ENCODE measurements at places on chromosomes 2 and 18.
A peak's percentile ranks its signal among the peaks of the same experiment; 100 is the strongest.

- peak; percentile 31 for DNase-seq
Measured at GRCh38 chr2:105926960-105927678, 182.4 kb downstream of the NCK2 start.

GRCh38 chr2:28232295-28232694 is 160.4 kb upstream of the FOSL2 start:
- DNase-seq, result no peak

- DNase-seq, result no peak
Measured at GRCh38 chr2:124756048-124756447, 731.0 kb downstream of the CNTNAP5 start.

DNA sequence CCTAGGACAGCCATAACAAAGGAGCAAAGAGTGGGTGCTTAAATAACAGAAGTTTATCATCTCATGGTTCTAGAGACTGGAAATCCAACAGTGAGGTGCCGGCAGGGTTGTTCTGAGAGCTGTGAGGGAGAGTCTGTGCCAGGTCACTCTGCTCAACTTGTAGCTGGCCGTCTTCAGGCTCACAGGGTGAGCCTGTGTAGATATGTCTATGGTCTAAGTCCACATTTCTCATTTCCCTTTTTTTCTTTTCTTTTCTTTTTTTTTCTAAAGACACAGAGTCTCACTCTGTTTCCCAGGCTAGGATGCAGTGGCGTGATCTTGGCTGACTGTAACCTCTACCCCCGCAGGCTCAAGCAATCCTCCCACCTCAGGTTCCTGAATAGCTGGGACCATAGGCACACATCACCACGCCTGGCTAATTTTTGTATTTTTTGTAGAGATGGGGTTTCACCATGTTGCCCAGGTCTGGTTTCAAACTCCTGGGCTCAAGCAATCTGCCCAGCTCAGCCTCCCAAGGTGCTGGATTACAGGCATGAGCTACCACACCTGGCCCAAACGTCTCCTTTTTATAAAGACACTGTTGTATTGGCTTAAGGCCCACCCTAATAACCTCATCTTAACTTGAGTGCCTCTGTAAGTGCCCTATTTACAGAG is 142.2 kb downstream of the SP3 start:
- no peak for DNase-seq

DNA sequence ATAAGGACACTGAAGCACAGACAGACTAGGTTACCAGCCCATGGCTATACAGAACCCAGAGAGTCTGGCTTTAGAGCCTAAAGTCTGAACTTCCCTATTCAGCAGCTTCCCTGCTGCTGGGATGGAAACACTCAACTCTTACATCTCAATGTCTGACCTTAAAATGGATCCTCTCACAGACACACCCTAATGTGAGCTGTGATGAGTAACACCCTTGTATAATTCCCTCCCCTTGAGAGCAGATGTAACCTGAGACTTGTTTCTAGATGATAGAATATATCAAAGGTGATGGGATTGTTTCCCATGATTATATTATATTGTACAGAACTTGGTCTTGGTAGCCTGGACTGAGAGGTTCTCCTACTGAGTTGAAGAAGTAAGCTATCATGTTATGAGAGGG is 577.1 kb upstream of the KLHL29 start:
- DNase-seq, result no peak

DNA sequence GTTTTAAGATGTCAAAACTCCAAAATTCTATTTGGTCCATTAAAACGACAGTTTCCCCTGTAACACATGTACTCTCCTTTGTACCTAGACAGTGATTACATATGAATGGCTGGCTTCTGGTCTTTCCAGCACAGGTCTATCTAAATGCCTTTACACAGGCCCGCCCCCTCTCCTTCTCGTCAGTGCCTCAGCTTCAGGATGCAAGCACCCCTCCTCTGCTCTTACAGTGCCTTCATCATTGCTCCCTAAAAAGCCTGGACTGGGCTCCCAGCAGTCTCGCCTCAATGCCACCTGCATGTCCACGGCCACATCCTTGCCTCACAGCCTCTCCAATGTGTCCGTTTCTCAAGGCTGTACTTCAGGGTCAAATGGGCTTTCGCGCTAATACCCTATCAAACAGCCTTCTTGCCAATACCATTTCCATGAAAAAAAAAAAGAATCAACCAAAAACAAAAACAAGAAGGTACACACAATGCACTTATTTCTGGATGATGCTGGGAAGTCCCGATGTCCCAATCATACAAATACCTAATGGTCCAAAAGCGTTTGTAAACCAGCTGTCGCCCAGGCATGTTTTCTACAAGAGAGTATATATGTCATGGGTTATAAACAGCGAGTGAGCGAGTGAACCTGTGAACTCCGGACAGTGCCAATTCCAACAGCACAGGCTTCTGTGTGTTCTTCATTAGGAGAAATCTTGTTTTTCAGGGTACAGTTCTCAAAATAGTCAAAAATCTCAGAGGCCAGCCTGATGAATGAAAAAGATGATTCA is 77.2 kb downstream of the EIPR1 start:
- no peak for DNase-seq

DNA sequence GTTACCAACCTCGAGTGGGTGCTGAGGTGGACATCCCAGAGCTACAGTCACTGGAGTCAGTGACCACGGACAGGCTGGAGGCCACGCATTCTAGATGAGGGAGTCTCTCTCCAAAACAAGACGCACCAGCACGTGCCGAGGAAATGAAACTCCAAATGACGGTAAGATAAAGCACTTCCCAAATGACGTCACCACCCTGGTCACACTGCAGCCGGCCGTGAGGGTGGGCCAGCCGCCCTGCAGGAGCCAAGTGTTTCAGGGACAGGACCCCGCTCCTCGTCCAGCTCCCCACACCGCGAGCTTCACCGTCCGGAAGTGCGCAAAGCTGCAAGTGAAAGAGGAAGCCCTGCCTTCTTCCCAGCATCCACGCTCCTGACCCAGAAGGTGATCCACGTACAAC is 99.4 kb downstream of the ZNF516 start:
- DNase-seq, result no peak

GRCh38 chr2:235561450-235561849 is 67.6 kb downstream of the AGAP1 start:
- no peak for DNase-seq

- DNase-seq, result no peak
Measured at GRCh38 chr2:53347269-53347668, 420.3 kb upstream of the CHAC2 start.

GRCh38 chr2:236691799-236692167 is 122.2 kb downstream of the ACKR3 start:
- no peak for DNase-seq

GRCh38 chr2:105143467-105144151 is 97.9 kb upstream of the GPR45 start:
- no peak for DNase-seq

GRCh38 chr2:231000211-231000904 is 4.4 kb downstream of the SPATA3 start:
- DNase-seq, result no peak

DNA sequence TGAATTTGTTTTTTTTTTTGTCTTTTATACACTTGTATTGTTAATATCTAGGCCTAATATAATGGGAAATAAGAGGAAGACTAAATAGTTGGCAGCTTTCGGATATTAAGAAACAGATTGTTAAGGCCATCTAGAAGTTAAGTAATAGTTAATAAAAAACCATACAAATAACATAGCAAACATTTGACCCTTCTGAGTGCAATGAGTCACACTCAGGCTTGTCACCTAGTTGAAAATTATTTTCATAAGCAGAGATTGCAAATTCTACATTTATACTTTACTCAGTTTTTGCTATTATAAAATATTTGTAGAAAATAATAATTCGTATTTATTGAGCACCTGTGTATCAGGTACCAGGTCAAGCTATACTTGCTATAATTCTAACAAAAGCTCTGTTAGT is 2.4 kb downstream of the NUP35 start:
- DNase-seq, result no peak

DNA sequence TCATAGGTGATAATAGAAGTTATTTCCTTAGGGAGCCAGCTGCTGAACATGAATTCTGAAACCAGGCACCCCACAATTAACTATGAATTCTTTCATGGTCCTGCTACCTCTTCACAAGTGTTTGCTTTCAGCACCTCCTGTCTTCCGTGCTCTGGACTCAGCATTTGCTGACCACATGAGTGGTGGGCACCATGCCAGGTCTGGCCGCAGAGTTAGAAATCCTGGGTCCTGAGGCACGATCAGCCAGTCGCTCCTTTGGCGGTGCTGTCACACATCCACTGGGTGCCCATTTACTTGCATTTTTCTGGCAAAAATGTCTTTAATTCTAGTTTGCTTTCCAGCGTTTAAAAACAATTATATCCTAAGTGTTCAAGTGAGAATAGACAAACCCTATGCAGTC is 196.4 kb upstream of the PXDN start:
- no peak for DNase-seq

DNA sequence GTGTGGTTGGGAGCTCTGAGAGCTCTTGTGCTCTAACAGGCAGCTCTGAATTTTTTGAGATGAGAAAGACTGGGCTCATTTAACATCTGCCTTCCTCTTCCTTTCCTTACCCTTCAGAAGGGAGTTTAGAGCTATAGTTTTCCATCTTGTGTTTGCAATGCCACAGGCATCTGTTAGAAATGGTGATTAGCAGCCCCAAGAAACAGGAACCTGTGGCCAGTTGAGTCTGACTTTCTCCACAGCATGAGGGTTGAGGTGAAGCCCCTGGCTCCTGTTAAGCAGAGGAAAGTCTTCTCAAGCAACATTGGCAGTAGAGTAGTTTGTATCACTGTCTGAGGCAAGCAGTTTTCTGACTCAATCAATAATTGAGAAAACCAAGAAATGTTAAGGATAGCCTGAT is 577.4 kb downstream of the ZEB2 start:
- no peak for DNase-seq

DNA sequence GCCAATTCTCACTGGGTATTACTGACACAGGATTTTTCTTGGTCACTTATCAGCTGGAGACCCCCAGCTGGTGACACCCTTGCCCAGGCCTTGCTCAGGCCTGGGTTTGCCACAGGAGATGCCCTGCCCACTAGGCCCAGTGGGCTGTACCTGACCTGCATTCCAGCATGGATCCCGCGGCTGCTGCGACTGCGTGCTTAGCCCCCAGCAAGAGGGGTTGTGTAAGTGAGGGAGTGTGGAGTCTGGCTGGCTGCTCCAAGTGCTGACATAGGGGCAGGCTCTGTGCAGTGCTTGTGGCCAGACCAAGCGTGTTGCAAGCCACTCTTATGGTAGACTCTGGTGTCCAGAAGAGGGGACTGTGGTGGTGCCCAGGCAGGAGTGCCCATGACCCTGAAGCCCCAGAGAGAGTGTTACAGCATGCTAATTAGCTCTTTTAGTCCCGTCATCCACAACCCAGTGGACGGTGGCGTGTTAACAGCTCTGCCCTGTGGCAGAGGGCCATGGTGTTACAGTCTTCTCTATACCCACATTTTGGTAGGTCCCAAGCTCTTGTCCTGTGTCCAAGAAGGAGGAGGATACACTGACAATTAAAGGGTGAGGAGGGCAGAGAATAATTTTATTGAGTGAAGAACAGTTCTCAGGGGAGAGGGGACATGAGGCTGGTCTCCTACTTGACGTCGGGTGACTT is 491.7 kb upstream of the MEIS1 start:
- DNase-seq, result no peak

- DNase-seq, result no peak
Measured at GRCh38 chr2:216066230-216066629, 15.4 kb downstream of the PECR start.

DNA sequence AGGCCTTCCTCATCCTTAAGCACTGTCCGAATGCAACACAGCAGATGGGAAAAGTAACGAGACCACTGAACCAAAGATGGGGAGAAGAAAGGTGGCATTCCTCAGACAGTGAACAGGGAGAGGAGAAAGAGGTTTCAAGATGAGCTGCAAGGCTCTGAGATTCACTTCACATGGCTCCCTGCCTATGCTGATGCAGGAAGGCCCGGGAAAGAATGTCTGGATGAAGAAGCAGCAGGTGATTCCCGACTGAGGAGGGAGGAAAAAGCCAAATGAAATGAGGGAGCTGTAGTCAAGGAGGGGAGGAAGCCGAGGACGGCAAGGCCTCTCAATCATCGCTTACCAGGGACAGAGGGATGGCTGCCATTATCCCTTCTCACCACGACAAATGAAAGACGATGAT is 98.5 kb upstream of the BOD1L2 start:
- DNase-seq, result no peak

GRCh38 chr2:9946076-9946475 is 5.4 kb upstream of the GRHL1 start:
- no peak for DNase-seq

- DNase-seq, result no peak
Measured at GRCh38 chr18:13161276-13161899, 57.2 kb upstream of the LDLRAD4 start.

- no peak for DNase-seq
Measured at GRCh38 chr2:191922736-191923651, 76.1 kb upstream of the CAVIN2 start.

DNA sequence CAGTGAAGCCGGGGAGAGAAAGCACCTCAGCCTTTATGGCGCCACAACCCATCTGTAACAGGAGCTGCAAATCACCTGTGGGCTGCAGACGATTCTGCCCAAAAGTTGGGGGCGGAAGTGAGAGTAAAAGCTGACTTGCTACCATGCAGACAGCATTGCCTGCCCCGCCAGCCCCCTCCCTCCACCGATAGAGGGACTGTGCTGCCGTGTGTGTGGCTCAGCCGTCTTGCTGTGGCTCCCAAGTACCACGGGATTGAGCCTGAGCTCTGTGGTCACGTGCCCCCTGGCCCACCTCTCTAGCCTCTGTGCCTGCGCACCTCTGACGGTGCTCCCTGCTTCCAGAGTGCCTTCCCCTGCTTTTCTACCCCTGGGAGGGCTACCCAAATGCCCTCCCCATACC is 79.6 kb downstream of the GLI2 start:
- no peak for DNase-seq

GRCh38 chr18:5155218-5155906 is 41.7 kb downstream of the AKAIN1 start:
- DNase-seq, result no peak

- no peak for DNase-seq
Measured at GRCh38 chr2:206543073-206543472, 99.2 kb upstream of the FAM237A start.

- no peak for DNase-seq
Measured at GRCh38 chr18:77337604-77338003, 88.0 kb downstream of the GALR1 start.

- no peak for DNase-seq
Measured at GRCh38 chr18:64167408-64167925, 18.6 kb upstream of the LINC00305 start.

GRCh38 chr2:148455791-148456190 is 188.8 kb upstream of the EPC2 start:
- no peak for DNase-seq
